ENCODE measurements at places on chromosomes 2 and 18.

- peak; percentile 86 for DNase-seq
These were observed 77.5 kb upstream of the ITPRID2 start for GRCh38 chr2:181814057-181814491.

DNA sequence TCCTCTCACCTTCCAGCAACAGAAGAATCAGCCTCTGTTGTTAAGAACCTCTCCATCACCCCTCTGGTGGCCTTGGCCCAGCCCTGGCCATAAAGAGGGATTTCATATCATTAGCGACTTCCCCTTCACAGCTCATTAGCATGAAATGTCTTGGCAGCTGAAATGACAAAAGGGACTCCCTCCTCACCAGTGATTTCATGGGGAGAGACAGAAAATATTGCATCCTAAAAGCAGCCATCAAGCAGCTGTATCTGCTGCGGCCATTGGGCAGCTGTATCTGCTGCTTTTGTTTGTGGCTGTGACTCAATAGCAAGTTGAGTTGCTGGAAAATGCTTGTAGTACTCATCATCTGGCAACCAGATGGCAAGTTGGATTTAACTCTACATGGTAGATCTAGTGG is 105.9 kb upstream of the RMDN2 start:
- no peak for DNase-seq

GRCh38 chr2:11446733-11447248 is 19.2 kb downstream of the E2F6 start:
- peak; percentile 43 for DNase-seq

GRCh38 chr2:33706410-33706809 is 107.3 kb upstream of the FAM98A start:
- no peak for DNase-seq

DNA sequence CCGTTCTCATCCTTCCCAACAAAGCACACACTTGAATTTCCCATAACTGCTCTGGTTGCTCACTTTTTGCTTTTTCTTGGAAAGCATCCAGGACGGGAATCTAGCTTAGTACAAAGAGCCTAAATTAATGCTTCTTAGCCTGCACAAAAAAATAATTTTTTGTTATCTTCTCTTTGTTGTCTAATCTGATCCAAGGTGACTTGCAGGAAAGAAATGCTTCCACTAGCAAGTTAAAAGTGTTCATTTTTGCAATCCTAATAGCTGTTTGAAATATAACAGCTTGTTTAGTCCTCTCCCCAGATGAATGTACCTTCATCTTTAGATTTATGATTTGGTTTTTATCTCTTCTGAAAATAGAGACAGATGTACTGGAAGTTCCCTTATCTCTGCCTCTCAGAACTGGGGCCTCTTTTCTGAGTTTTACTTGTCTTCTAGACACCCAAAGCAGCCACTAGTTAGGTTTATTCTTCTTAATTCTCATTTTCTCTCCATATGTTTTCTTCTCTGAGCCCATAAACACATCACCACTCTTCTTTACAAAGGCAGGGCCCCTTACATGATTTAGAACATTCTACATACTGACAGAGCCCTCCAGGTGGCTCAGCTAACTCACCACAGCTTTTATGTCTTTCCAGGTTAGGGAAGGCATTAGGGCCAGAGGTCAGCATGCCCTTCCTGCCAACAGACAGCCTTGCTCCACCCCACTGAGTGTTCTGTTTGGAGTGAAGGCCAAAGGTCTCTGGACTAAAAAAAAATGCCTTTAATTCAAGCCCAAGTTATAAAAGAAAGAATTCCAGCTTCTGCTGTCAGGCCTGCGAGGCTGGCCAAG is 74.7 kb upstream of the MAP4K3 start:
- DNase-seq = no peak

DNA sequence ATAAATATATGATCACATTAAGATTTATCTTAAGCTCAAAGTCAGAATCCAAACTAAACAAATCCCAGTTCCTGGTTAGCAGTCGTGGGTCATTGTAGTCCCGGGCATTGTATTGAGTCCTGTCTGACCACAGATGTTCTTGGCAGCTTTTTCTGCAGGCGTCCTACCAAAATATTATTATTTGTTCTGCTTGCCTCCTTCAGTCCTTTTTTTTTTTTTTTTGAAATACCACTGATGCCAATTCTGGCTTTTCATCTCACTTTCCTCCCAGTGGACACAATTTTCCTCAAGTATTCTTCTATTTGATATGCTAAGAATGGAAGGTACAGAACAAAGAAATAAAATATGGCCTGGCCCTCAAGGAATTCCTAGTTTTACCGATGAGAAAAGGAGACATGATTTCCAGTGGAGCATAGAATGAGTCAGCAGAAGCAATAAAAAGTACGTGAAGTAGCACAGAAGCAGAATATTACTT is 151.6 kb downstream of the CSRNP3 start:
- no peak for DNase-seq

DNA sequence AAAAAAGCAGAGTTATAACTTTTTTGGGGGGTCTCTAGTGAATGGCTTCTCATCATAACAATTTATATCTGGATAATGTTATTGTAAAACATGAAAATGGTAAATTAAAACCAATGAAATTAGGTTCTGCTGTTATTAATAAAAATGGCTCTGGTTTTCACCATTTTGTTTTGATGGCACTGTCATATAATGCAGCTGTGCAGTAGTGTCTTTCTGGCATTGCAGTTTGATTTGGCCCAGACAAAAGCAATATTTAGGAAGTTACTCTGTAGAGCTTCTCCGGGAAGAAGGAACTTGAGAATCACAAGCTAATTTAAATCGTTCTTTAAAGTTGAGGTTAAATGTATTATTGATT is 15.1 kb upstream of the NT5C1B start:
- no peak for DNase-seq

- no peak for DNase-seq
These were observed 48.0 kb upstream of the ID2 start for GRCh38 chr2:8633735-8634313.

- no peak for DNase-seq
These were observed 318.9 kb upstream of the SYT4 start for GRCh38 chr18:43596105-43596712.

DNA sequence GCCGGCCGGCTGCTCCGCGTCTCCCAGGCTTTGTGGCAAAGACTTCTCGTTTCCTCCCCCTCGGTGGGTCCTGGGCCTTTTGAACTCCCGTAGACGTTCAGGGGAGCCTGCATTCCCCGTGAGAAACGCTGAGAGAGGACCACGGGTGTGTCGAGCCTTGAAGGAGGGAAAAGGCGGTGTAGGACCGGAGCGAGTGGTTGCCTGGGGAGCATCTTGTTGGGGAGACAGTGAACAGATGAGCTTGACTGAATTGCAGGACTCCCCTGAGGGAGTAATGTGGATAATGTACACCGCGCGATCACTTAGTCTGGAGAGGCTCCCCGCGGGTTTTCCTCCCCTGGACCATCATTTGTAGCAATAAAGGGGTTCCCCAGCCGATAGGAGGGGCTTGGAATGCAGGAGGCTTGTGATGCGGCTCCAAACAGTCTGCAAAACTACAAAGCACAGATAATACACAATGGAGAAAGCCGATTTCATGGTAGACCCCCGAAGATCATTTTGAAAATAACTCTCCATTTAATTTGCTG is 769 bp downstream of the ALMS1 start:
- DNase-seq = no peak

- no peak for DNase-seq
These were observed 159.2 kb downstream of the GALNT3 start for GRCh38 chr2:165634855-165635254.

DNA sequence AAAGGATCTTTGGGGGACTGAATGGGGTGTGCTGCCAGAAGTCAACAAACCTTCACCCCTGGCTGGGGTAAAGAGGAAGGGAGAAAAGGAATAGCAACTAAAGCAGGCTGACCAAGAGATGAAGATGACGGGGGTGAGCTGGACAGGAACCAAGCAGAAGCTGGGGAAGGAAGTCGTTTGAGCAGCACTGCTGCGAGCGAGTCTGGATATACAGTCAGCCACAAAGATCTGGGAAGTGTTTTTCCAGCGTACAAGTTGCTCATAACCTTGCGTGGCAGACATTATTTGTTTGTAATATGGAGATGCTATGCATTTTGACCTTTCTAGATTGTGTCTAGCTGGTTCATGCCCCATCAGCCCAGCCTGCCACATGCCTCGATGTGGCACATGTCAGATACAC is 71.2 kb downstream of the EIF2AK3 start:
- peak; percentile 40 for DNase-seq

DNA sequence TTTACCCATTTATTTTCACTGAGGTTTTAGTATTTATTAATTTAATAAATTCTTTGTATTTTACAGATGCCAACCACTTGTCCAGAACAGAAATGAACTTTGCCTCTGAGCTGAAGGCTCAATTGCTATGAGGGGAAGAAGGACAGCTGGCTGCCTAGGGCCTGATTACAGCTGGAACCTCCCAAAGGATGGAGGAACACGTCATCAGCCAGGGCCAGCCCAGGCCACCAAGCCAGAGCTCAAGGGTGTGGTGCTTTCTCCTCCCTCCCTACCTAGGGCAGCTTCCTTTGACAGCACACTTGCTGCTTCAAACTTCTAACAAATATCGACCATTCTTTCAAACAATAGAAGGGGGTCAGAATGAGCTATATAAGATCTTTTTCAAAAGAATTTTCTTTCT is 19.7 kb upstream of the RIOK3 start:
- no peak for DNase-seq

DNA sequence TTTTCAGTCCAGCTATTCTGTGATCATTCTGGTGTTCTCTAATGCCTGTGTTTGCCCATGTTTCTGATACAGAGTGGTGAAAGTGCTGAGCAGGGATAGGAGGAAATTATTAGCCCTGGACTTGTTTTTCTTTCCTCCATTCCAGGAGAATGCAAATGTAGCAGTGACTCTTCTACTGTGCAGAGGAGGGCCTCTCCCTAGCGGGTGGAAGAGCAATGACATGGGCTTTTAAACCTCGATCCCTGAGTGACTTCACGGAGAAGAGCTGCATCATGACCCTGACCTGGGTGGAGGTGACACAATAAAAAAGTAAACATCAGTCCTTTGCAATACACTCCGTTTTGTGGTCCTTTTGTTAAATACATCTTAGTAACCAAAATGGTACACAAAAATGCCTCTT is 68.0 kb upstream of the NETO1 start:
- DNase-seq = no peak

DNA sequence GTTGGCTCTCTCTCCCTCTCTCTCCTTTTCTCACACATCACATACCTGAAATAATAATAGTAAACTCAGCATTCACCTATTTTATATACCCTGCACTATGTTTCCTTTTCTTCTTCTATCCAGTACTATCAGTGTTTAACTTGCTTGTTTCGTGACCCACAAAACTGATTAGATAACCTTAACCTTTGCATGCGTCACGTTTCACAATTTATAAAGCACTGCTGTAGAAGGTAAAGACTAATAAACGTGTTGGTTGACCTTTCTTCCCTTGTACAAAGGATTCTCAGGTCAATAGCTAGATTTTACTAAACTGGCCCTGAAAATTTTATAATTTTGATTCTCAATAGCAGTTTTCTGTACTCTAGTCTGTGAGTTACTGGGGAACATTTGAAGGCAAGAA is 791.7 kb downstream of the DPP10 start:
- no peak for DNase-seq

GRCh38 chr2:234029150-234029733 is 21.3 kb upstream of the SPP2 start:
- DNase-seq = no peak

- no peak for DNase-seq
These were observed 34.0 kb downstream of the BCL2L11 start for GRCh38 chr2:111154758-111155157.

- no peak for DNase-seq
These were observed 23.3 kb upstream of the MCM6 start for GRCh38 chr2:135899567-135899966.

GRCh38 chr2:218000136-218000535 is 2.7 kb downstream of the TNS1 start:
- DNase-seq = peak; percentile 51

DNA sequence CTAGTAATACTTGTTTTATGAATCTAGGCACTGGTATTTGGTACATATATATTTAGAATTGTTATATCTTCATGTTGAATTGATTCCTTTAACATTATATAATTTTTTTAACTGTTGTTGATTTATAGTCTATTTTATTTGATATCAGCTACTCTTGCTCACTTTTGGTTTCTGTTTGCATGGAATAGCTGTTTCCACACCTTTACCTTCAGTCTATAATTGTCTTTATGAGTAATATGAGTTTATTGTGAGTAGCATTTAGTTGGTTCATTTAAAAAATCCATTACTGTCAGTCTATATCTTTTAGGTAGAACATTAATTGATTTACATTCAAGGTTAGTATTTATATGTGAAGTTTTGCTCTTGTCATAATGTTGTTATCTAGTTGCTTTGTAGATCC is 58.6 kb downstream of the SMCHD1 start:
- DNase-seq = no peak

DNA sequence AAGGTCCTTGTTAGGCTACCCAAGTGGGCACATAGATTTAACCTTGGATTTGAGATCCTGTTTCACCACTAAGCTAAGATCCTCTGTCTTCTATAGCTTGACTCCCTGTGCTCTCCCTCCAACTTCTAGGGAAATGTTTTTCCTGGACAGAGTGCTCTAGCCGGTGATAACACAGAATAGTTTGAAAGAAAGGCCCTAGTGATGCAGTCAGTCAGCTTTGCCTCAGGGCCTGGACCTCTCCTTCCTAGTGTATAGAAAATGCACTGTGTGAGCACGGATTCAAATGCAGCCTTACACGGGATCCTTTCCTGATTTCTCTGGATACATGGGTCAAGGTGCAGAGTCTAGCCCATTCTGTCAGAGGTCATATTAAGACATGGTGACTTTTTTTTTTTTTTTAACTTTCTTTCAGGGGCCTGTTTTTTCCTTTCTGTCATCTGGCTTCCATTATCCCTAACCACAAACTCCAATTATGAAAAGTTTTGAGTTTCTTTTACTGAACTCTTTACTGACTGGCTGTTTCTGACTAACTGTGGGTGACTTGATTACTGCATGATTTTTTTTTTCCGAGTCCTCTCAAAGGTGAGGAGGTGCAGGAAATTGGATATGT is 122.6 kb downstream of the LRP1B start:
- DNase-seq = no peak

- DNase-seq = no peak
These were observed 218.5 kb downstream of the TPGS2 start for GRCh38 chr18:36610258-36610657.

- DNase-seq = peak; percentile 62
These were observed at the start of gene SP9 for GRCh38 chr2:174334781-174335251. TSS of gene SP9 (plus strand) at chr2:174334954. CDS start at chr2:174335093, 139 bp downstream.

DNA sequence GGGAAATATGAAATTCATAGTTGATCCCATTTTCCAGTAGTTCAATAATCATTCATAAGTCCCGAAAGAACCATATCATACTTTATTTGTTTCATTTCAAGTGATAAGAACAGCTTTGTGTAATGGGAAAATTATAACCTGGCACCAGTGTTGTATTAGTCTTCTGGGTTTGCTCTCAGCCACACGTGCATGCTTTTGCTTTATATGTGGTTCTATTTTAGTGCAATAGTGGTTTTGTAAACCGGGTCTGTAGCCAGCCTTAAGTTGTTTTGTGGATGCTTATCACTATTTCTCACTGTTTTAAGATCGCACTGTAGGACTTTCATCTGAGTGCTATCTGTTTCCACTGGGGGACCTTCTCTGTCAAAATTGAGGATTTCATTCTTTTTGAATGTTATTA is 203.8 kb downstream of the PTPRM start:
- no peak for DNase-seq

- DNase-seq = no peak
These were observed 337.2 kb upstream of the SALL3 start for GRCh38 chr18:78642296-78642951.

Measured in suppressor macrophage (primary cell).